ENCODE measurements at places on chromosomes 7 and 10.

DNA sequence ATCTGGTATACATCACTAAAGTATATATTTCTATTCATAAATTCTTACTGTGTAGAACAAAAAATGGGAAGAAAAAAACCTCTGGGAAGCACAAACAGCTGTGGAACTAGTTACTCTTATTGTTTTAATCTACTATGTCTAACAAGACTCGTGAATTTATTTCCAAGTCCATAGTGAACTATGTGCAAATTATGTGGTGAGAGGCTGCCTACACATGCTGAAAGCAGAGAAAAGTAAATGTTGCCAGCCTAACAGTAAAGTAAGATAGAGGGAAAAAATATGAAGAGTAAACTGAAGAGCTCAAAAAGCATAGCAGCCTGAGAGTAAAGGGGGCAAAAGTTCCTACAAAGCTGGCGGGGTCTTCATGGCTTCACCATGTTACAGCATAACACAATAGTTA, 3.0 kb downstream of the GDI2 start:
- DNase-seq, result no peak
- H3K36me3 ChIP-seq, result peaks cover 2% of the 10 kb centered on the region
- H3K27ac ChIP-seq, result no peak overlapping the region
- H3K27me3 ChIP-seq, result no peaks in the 10 kb centered on the region

DNA sequence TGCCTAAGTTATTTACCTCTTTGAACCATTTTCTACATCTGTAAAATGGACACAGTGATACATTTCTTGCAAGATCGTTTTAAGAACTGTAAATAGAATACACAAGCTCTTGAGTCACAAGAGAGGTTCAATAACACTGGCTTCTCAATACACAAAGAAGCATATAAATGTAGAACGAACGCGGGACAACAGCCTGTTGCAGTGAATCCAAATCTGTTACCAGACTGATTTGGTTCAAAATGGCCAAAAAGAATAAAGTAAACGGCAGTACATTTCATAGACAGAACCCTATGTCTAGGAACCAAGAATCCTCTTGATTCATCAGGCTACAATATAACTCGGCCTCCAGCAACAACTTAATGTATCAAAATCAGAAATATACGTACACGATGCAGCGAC, 701 bp downstream of the MTPAP start:
- H3K4me3 ChIP-seq, result peak overlapping the region; percentile 100
- H3K27me3 ChIP-seq, result no peaks in the 10 kb centered on the region
- peak overlapping the region; percentile 96 for H3K27ac ChIP-seq
- H3K36me3 ChIP-seq, result no peaks in the 10 kb centered on the region
- peaks cover 11% of the 10 kb centered on the region for H3K4me1 ChIP-seq
- no peak for DNase-seq

DNA sequence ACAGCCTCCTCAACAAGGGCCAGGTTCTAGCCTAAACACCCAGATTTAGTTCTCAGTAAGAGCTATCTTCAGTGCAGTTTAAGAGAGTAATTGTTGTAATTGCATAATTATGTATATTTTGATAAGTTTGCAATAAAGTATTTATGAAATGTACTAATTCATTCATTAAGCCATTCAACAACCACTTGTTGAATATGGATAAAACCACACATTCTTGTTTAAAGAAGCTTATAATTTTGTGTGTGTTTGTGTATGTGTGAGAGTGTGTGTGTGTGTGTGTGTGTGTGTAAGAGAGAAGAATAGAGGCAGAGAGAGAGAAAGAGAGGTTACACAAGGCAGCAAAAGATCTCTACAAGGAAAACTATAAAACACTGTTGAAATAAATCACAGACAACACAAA, 115.0 kb upstream of the SLC25A13 start:
- no peak overlapping the region for H3K27ac ChIP-seq
- H3K36me3 ChIP-seq, result no peaks in the 10 kb centered on the region
- no peak overlapping the region for H3K4me3 ChIP-seq
- no peaks in the 10 kb centered on the region for H3K27me3 ChIP-seq

DNA sequence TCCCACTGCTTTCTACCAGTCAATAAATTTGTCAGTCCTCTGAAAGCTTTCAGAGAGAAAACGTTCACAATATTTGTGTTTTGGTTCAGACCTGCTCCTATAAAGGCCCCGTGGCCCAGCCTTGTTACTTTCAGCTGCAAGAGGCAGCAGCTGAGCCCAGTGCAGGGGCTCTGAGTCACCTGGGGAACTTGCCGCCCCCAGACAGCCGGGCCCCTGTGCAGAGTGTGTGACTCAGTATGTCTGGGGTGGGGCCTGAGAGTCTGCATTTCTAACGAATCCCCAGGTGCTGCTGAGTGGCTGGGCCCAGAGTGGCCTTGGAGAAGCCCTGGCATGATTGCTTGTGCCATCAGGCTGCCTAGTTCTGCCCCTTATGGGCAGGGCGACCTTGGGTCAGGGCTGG, 303.5 kb downstream of the PAXIP1 start:
- no peak overlapping the region for H3K4me3 ChIP-seq
- no peaks in the 10 kb centered on the region for H3K36me3 ChIP-seq
- no peak for DNase-seq
- H3K27me3 ChIP-seq, result no peaks in the 10 kb centered on the region
- no peaks in the 10 kb centered on the region for H3K4me1 ChIP-seq

- H3K27ac ChIP-seq, result no peak overlapping the region
These were observed 11.2 kb upstream of the HTR5A start for GRCh38 chr7:155058896-155059295.

DNA sequence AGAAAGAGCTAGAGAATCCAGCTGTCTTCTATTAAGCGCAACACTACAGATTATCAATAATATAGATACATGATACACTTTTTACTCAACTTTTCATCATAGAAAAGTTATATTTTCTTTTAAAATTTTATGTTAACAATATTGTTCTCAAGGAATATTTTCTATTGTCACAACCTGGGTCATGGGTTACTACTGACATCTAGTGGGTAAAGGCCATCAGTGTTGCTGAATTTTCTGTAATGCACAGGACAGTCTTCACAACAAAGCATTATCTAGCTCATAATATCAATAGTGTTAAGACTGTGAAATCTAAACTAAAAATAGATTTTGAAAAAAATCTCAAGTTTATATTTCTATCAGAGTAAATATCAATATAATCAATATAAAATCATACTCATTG, 209.8 kb downstream of the ZNF33B start:
- no peaks in the 10 kb centered on the region for H3K27me3 ChIP-seq
- H3K4me1 ChIP-seq, result no peaks in the 10 kb centered on the region
- no peaks in the 10 kb centered on the region for H3K36me3 ChIP-seq
- H3K27ac ChIP-seq, result no peak overlapping the region
- no peak overlapping the region for H3K4me3 ChIP-seq
- peak; percentile 27 for DNase-seq

DNA sequence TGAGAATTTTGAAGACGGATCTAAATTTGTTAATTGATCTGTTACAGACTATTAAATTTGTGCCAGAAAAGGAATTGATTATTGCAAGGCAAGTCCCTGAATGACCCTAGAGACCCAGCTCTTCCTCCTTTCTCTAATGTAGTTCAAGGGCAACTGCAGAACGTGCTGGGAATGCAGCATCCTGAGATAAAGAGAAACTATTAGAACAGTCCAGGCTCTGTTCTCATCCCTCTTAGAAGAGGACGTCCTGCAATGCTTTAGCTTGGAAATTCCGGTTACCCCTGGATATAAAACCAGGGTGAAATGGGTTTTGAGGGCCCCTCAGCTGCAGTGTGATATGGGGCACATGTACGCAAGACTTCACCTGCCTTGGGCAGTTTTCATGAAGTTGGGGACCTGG, 67.3 kb downstream of the PTN start:
- H3K4me1 ChIP-seq, result no peaks in the 10 kb centered on the region
- H3K36me3 ChIP-seq, result no peaks in the 10 kb centered on the region
- no peak for DNase-seq
- no peaks in the 10 kb centered on the region for H3K27me3 ChIP-seq
- no peak overlapping the region for H3K27ac ChIP-seq

DNA sequence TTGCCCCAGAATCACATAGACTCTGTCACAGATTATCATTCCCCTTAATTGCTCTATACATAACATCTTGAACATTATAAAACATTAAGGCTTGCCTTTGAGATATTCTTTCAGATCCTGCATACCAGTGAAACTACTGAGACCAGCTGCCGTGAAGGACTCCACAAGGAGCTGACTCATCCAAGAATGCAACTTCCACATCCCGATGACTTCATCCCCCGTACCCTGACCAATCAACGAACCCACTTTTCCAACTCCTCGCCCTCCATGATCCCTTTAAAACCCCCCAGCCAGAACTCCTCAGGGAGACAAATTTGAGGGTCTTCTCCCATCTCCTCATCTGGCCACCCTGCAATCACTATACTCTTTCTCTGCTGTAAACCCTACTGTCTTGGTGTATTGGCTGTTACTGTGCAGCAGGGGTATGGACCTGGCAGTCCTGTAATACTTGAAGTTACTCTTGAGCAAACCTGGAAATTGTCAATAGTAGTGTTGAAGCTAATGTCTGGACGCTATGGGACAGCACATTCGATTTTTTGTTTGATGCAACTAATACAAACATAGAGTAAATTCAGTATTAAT, 49.8 kb downstream of the HTR5A start:
- no peaks in the 10 kb centered on the region for H3K27me3 ChIP-seq
- DNase-seq, result no peak
- no peaks in the 10 kb centered on the region for H3K4me1 ChIP-seq
- H3K4me3 ChIP-seq, result no peak overlapping the region

DNA sequence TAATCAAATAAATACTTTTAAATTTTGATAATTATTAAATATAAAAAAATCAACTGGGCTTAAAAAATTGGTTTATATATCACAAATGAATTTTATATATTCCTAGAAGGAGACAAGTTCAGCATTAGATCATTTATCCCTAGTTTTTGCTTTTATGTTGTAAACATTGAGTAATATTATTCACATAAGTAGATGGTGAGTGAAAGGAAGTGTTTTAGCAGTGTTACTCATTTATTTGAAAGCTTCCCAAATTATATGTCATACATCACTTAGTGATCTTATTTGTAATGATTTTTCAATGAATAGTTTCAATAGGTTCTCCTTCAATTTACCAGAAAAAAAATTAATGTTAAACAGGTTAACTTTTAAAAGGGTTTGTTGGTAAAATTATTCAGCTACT, 15.8 kb downstream of the KLLN start:
- H3K27me3 ChIP-seq, result no peaks in the 10 kb centered on the region
- H3K4me1 ChIP-seq, result peaks cover 35% of the 10 kb centered on the region
- no peak for DNase-seq
- H3K27ac ChIP-seq, result no peak overlapping the region
- H3K36me3 ChIP-seq, result no peaks in the 10 kb centered on the region
- H3K4me3 ChIP-seq, result no peak overlapping the region

GRCh38 chr7:36280840-36281812, 108.5 kb upstream of the ANLN start:
- H3K4me1 ChIP-seq, result no peaks in the 10 kb centered on the region
- H3K4me3 ChIP-seq, result no peak overlapping the region
- no peak overlapping the region for H3K27ac ChIP-seq
- no peak for DNase-seq
- no peaks in the 10 kb centered on the region for H3K27me3 ChIP-seq
- no peaks in the 10 kb centered on the region for H3K36me3 ChIP-seq

GRCh38 chr10:132776186-132776585, 9.8 kb downstream of the NKX6-2 start:
- H3K4me3 ChIP-seq, result no peak overlapping the region
- H3K27ac ChIP-seq, result no peak overlapping the region
- no peaks in the 10 kb centered on the region for H3K36me3 ChIP-seq
- H3K27me3 ChIP-seq, result no peaks in the 10 kb centered on the region

DNA sequence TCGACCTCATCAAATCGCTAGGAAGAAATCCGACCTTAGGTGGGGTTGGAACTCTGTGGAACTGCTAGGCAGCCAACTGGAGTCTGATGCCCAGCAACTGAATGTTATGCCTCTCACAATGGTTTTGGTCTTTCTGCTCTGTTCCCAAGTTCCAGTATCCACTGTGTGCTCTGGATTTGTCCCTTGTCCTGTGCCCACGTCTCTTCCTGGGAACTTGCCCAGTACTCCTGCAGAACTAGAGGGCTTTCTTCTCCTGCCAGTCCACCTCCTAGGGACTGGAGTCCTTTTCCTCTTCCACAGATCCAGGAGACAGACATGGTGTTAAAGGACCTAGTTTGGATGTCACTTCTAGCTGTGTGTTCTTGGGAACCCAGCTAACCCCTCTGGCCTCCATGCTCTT, 26.6 kb downstream of the PRTFDC1 start:
- H3K4me3 ChIP-seq, result no peak overlapping the region
- H3K36me3 ChIP-seq, result peaks cover 4% of the 10 kb centered on the region
- no peak overlapping the region for H3K27ac ChIP-seq
- no peaks in the 10 kb centered on the region for H3K4me1 ChIP-seq

GRCh38 chr7:30159163-30159562, 24.4 kb downstream of the MTURN start:
- H3K27ac ChIP-seq, result no peak overlapping the region
- no peaks in the 10 kb centered on the region for H3K4me1 ChIP-seq
- no peak for DNase-seq
- no peaks in the 10 kb centered on the region for H3K36me3 ChIP-seq
- no peak overlapping the region for H3K4me3 ChIP-seq

DNA sequence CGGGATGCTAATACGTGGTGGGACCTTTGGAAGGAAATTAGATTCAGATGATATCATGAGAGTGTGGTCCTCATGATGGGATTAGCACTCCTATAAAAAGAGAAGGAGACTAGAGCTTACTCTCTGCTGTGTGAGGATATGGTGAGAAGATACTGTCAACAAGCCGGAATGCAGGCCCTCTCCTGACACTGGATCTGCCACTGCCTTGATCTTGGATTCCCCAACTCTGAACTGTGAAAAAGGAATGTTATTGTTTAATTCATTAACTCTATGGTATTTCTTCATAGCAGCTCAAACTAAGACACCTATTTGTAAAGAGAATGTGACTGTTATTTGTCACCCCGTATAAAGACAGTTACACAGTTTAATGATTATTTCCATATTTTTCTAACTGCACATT, 1227.5 kb upstream of the C7orf33 start:
- no peaks in the 10 kb centered on the region for H3K27me3 ChIP-seq
- no peak overlapping the region for H3K27ac ChIP-seq
- DNase-seq, result no peak

DNA sequence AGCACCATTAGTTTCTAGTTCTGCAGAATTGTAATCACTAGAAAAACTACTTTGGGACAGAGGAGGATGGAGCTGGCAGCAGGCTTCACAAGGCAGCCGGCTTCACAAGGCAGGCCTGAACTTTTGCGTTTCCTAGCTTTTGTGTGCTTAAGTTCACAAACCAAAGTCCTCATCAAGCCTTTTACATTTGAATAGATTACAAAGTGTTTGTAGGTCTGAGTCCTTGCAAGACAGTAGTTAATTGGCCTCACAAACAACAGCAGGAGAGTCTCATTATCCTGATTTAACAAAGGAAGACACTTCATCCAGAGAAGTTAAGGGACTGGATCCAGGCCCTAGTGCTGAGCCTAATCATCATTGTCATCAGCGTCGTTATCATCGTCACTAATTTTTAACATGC, 147.8 kb upstream of the AUTS2 start:
- H3K27me3 ChIP-seq, result no peaks in the 10 kb centered on the region
- no peak for DNase-seq
- H3K4me1 ChIP-seq, result no peaks in the 10 kb centered on the region
- H3K36me3 ChIP-seq, result no peaks in the 10 kb centered on the region
